ENCODE measurements at places on chromosomes 11 and 22.

DNA sequence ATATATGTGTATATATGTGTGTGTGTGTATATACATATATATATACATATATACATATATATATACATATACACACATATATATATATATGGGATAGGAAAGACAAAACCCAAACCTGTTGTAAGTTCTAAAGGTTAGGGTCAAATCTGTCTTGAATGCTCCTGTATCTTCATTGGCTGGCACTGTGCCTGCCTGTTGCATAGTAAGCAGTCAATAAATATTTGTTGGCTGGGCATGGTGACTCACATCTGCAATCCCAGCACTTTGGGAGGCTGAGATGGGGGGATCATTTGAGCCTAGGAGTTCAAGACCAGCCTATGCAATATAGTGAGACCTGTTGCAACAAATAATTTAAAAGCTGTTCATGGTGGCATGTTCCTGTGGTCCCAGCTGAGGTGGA is 205.4 kb downstream of the DBX1 start:
- no peak for DNase-seq

- DNase-seq: peak; percentile 17
Measured at GRCh38 chr11:116773203-116774097, 663 bp upstream of the BUD13 start.

DNA sequence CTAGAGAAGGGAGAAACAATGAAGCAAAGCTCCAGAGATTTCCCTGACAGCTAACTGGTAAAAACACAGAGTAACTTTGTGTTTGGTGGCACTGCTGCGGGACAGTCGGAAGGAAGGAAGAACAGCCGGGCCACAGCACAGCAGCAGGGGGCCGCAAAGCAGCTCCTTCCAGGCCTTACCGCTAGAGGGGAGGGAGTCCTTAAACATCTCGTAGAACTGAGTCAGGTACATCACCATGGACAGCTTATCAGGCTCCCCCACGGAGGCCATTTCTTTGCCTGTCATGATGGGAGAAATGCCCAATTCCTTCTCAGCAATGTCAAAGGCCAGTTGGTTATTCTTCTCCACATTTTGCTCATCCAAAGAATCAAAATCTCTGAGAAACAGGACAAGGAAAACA is 114.6 kb upstream of the BID start:
- DNase-seq: peak; percentile 47

GRCh38 chr11:110896358-110896757 is 184.1 kb upstream of the ARHGAP20 start:
- DNase-seq: peak; percentile 86

GRCh38 chr11:58394195-58394594 is 12.5 kb downstream of the OR5B3 start:
- peak; percentile 82 for DNase-seq

GRCh38 chr11:125943661-125944349 is 2.0 kb upstream of the VSIG10L2 start:
- no peak for DNase-seq

Measured in IMR-90 (cell line).